PC-3 (cell line): ENCODE measurements at places on chromosomes 3 and 15.

DNA sequence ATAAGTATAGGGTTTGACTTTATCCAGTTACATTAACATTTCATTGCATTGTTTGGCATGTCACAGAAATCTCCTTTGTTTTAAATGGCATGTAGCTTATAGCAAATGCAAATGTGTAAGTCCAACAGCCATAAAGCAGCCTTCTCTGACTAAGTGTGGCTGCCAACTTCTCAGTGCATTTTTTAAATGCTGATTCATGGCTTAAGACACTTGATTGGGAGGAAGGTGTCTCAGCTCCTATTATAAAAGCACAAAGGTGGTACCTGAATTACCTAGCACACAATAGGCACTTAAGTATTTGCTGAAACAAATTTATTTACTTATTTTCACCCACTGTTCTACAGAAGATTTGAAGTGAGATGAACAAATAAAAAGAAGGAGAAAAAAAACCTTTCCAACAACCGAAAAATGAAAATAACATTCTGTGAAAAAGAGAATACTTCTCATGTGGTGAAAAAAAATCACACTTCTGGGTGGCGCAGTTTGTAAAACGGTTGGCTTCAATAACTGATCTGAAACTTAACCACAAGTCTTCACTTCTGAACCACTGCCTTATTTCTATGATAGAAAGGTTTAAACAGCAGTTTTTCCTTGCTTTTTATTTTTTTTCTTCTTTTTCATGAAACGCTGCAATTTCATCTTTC lies 105.5 kb upstream of the ICE2 start:
- no peak for DNase-seq

- no peak for DNase-seq
Measured at GRCh38 chr3:133264920-133265319, 134.9 kb upstream of the BFSP2 start.

GRCh38 chr3:128804017-128804810 lies 75.2 kb upstream of the ACAD9 start:
- DNase-seq: no peak

GRCh38 chr3:196280689-196281440 lies 6.7 kb downstream of the PCYT1A start:
- DNase-seq: no peak

DNA sequence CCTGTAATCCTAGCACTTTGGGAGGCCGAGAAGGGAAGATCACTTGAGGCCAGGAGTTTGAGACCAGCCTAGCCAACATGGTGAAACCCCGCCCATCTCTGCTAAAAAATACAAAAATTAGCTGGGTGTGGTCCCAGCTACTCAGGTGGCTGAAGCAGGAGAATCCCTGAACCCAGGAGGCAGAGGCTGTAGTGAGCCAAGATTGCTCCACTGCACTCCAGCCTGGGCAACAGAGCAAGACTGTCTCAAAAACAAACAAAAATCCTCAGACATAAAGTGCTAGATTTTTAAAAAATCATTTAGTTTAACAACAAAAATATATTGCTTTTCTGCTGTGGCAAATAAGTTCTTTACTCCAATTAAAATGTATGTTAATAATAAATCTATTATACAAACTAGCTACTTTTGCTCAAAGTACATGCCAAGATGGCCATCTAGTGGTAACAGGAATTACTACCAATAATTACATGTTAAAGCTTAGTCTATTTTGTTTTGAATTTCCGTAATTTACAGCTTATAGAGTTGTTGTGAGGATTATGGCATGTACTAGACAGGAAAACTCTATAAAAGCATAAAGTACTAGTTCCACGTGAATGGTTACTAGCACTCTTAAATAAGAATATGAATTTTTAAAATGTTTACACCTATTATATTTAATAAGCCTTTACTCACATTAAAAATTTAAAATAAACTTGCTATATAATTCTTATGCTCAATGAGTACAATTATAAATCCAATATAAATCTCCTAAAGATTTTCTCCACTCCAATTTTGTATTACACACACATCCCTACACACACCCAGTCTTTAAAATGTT lies 39.0 kb downstream of the GABPB1 start:
- peak; percentile 62 for DNase-seq

DNA sequence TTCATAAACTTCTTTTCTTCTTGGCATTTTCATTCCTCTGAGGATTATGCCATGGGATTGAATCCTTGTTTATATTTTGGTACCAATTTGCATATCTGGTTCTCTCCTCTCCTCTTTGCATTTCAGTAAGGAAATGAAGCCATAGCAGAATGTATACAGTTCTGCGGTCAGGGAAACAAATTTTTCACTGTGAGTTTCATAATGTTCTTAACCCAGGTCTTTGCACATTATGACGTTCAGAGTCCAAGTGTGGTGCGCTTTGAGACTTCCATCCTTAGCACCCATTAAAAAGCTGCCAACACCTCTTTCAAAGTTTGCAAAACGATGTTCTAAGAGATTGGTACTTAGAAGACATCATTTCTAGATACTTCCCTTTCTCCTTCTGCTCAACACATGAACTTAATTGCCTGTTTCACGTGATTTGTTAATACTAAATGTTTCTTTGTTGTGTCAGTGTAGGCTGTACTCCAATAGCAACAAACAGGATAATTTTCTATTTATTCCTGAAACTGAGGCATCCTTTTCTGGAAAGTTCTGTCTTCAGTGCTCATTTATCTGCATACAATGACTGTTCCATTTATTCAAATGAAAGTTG lies 953.1 kb upstream of the NR2F2 start:
- no peak for DNase-seq

- DNase-seq: no peak
Measured at GRCh38 chr15:24772266-24772665, 96.7 kb downstream of the NPAP1 start.

DNA sequence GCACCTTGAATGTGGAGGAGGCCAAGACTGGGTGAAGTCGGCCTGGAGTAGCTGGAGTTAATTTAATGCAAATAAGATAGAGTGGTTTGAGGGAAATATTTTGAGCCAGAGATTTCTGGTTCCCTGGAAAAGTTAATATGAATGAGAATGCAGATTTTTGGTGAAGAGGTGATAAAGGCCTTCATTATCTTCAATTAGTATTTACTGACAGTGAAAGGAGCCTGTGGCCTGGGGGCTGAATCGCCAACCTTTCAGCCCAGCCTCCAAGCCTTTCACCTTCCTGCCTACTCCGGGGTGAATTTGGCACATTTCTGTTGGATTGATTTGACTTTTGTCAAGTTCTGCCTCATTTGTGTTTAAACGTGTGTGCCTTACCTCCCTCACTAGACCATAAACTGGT lies 147.8 kb downstream of the SOX2 start:
- DNase-seq: no peak

- DNase-seq: peak; percentile 94
Measured at GRCh38 chr3:195870442-195870841, 37.9 kb downstream of the TNK2 start.

DNA sequence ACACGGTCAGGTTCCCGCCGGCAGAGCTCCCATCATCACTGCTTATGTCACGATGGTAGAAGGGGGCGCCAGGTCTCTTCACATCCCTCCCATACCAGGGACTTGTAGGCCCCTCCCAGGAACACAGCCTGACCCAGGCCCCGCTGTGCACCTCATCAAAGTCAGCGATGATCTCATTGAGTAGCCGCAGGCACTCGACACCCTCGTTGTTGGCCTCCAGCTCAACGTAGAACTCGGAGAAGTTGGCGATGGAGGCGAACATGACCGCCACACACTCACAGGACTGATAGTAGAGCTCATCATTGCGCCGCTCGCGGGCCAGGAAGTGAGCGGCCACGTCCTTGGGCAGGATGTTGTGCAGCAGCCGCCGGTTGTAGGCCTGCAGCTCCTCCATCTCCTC lies 89.2 kb downstream of the SEC22A start:
- no peak for DNase-seq

GRCh38 chr3:84724877-84725276 lies 233.9 kb upstream of the CADM2 start:
- DNase-seq: peak; percentile 83

- DNase-seq: no peak
Measured at GRCh38 chr3:120399372-120399771, 50.2 kb upstream of the LRRC58 start.

DNA sequence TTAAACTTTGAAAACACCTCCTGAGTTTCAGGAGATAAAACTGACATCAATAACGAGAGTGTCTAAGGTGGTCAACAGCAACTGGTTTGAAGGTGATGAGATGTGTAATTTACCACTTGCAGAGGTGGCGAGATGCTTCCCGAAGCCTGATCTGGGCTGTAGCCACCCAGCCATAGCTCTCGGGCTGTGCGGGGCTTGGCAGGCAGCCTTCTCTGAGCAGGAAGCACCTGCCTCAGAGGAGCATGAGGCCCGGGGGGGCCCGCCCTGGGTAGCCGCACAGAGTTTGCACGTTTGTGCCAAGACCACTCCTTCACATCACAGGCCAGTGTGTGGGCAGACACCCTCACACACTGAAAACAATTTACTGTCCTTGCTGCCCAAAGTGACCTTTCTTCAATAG lies 220.3 kb downstream of the CACNA2D3 start:
- DNase-seq: no peak

GRCh38 chr3:48244461-48244860 lies 3.6 kb downstream of the ZNF589 start:
- no peak for DNase-seq

DNA sequence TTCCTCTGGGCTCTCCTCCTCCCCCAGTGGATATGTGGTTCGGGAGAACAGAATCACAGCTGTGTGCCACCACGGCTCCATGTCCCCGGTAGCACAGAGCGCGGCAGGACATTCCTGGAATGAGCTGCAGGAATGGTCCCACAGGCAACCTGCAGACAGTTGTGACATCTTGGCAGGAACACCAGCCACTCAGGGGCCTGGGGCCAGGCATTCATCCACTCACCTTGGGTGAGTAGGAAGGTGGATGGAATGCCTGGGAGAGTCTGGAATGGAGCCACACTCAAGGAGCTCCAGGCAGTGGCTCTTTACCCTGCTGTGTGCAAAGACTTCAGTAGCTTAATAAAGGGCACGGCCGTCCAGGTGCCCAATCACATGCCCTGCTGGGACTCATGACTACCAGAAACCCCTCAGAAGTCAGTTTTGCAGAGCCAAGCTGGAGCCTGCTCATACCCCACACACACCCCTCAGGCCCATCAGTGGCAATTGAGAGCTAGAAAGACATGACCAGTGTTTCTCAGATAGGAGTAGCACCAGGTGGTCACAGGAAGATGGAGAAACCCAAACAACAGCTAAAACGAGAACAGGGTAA lies 117.3 kb upstream of the PRR20G start:
- DNase-seq: no peak

GRCh38 chr3:193225302-193226125 lies 15.5 kb upstream of the PLAAT1 start:
- DNase-seq: no peak

DNA sequence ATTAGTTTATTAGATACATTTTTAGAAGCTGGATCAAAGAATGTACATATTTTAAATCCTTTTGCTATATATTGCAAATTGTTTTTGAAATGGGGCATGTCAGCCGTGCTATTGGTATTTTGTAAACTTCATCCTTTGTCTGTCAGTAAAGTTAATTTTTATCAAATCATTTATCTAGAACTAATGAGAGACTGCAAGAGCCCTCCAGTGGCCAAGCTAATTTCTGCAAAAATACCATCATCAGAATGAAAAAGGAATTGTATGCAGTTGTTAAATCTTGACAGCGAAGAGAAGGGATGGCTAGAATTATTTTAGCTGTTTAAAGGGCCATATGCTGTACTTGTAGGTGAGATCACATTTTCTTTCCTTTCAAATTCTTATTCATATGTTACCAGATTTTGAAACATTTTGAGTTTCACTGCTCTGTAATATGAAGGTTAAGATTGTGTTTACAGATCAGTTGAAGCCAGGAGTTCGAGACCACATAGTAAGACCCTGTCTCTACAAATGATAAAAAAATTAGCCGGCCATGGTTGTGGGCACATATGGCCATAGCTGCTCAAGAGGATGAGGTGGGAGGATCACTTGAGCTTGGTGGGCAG lies 8.1 kb upstream of the CLDN11 start:
- DNase-seq: peak; percentile 64

DNA sequence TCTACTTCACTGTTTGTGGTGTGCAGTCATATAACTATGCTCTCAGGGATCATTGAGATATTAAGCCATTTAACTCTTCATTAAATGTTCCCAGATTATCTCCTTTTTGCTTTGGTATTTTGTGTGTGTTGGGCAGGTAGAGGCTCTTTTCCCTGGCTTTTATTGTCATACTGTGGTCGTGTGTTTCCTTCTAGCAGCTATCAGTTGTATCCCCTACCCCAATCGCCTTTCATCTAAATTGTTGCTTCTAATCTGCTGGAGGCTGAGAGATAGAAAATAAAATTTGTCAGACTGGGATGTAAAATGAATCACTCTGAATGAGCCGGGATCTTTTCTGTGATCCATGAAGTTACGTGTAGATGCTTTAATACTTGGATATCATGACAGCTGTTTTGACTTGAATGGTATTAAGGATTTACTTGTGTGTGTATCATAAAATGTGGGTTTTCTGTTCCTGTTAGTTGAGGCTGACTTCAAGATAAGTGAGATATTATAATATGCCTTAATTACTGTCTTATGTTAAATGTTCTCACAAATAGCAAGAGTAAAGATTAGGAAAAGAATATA lies 9.2 kb downstream of the NFKBIZ start:
- DNase-seq: no peak

- no peak for DNase-seq
Measured at GRCh38 chr3:32120471-32120870, 14.1 kb downstream of the GPD1L start.

GRCh38 chr3:24390169-24391130 lies 104.2 kb downstream of the THRB start:
- no peak for DNase-seq

DNA sequence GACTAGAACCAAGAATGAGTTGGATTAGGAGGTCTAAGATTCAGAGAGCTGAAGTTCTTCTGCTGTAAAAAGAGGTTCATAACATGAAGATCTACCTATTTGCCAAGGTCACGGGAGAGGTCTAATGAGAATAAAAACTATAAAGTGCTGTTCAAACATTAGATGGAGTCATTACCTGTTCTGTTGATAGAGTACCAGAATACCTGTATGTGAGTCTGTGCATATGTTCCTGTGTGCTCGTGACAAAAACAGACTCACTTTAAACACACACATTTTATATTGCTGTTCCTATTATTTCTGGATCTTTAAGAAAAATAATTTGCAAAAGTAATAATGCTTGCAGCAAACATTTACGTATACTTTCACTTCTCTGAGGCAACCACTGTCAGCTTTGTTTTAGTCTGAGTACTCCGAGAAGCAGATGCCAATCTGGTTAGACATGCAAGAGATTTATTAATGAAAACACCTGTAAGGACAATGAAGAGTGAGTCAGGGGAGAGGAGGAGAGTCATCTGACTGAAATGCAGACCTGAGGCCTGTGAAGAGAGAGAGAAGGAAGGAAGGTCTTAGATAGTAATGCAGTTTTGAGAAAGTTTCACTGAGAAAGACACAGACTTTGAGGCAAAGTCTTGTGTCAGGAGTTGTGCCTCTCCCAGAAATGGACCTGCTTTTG lies 221.2 kb downstream of the SQOR start:
- DNase-seq: peak; percentile 85

GRCh38 chr3:101195951-101196713 lies 124.2 kb downstream of the IMPG2 start:
- DNase-seq: peak; percentile 91
